ENCODE measurements at places on chromosomes 13 and 19.

DNA sequence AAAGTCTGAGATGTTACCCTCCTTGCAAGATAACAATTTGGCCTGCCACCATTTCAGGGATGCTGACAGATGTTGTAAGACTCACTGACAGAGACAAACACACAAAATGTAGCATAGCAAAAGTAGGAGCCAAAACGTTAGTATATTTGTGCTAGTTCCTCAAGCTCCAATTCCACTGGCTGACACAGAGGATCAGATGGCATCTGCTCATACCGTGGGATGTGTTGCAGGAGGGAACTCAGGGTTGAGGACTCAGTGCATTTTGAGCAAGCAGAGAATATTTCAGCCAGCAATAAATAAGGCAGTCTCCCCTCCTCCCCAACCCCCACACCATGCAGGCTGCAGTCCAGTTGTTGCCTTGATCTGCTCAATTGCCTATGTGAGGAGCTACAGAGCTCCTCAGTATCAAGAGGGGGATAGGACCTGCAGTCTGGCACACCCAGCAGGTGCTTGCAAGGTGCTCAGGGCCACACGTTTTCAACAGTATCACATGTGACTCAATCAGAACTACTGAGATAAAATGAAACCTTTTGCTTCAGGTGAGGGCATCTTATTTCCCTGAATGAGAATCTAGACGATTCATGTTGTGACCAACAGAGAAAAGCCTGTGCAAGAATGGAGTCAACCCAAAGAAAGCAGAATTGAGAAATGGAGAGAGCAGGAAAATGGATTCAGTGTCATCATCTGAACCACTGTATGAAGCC, 23.6 kb upstream of the LRCH1 start:
- H3K27me3 ChIP-seq = no peaks in the 10 kb centered on the region
- no peak for DNase-seq
- H3K36me3 ChIP-seq = no peaks in the 10 kb centered on the region
- H3K27ac ChIP-seq = no peak overlapping the region
- no peak overlapping the region for H3K4me3 ChIP-seq

DNA sequence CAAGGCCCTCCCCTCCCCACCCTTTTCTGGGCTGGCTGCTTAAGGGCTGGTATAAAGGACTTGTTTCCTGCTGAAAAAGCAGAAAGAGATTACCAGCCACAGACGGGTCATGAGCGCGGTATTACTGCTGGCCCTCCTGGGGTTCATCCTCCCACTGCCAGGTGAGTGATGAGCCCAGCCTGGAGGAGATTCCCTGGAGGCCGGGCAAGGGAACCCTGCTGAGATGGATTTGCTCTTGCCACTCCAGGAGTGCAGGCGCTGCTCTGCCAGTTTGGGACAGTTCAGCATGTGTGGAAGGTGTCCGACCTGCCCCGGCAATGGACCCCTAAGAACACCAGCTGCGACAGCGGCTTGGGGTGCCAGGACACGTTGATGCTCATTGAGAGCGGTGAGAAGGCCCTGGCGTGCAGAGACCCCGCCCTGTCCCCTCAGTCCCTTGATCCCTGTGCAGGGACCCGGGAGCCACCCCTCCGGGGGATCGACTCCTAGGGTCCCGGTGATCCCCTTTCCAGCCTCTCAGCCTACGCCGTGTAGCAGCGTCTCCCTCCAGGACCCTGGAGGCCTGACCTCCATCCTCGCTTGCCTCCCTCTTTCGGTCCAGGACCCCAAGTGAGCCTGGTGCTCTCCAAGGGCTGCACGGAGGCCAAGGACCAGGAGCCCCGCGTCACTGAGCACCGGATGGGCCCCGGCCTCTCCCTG, at the start of gene CD177:
CD177 (plus strand) TSS at position 81 of the 699 bp plus-strand sequence; CDS start at position 110, 29 bp downstream.
- no peaks in the 10 kb centered on the region for H3K4me1 ChIP-seq
- no peaks in the 10 kb centered on the region for H3K36me3 ChIP-seq
- H3K27ac ChIP-seq = no peak within 1 kb of the TSS
- DNase-seq = no peak

DNA sequence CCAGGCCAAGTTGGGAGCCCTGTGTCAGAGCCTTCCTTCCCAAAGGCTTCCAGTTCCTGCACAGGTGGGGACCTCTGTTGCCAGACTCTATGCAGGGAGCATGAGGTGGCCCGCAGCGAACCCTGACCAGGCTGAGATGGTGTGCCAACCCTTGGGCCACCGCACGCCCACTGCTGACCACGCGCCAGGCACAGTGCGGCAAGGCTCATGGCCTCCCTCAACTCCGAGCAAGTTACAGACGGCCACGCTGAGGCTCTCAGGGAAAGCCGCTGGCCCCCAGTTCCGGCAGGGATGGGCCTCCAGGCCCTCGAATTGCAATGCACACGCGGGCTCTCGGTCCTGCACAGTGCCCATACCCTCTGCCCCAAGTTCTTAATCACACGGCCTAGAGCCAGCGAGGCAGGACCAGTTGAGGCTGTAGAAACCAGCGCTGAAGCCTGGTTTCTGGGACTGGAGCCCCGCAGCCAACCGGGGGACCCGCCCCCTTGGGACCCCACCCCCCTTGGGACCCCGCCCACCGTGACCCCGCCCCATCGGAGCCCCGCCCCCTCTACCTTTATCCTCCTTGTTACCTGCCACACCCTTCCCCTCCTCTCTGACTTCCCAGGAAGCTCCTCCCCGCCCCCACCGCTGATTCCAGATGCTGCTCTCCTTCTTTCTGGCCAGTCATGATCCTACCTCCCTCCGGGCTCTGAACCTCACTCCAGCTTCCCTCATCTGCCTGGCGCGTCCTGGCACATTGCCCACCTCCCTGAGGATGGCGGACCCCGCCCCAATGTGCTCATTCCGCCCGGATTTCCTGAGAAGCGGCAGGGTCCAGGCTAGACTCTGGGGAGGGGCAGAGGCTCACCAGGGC, 6.0 kb downstream of the PEX11G start:
- H3K27me3 ChIP-seq = no peaks in the 10 kb centered on the region
- H3K27ac ChIP-seq = peak overlapping the region; percentile 75
- H3K4me3 ChIP-seq = peak overlapping the region; percentile 29
- DNase-seq = peak; percentile 51
- no peaks in the 10 kb centered on the region for H3K36me3 ChIP-seq
- peaks cover 20% of the 10 kb centered on the region for H3K4me1 ChIP-seq

DNA sequence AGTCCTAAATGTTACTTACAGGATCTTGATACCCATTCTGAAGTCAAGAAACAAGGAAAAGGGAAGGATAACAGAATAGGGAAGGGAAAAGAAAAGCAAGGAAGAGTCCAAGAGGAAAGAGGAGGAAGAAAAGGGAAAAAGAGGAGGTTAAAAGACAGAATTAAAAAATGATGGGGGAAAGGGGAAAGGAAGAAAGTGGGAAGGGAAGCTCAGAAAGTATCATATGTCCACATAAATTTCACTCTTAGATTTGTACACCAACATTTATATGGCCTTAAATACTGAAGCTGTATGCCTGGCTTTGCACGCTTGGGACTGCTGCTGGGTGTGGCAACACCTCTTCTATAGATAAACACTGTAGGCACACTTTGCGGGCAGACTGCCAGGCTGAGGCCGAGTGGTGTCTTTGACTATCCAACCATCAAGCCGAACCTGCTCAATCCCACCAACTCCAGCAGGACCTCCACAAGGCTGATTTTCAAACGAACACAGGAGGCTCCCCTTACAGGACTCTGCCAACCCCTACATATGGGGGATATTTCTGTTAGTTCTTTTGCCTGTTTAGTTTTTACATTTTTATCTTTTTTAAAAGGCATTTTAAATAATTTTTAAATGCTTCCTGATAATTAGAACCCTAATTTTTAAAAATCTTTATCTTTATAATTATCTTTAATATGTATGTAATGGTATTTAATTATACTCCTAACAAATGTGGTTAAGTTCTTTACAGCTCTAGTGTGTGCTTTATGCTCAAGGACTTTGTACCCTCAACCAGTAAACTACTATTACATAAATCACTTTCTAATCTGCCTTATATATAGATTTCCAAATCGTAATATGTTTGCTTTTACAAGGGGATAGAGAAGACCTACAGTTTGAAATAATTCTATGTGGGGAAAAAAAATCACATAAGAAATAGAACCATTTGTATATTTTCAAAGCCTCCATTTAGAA, 154.2 kb downstream of the DIAPH3 start:
- no peak for DNase-seq
- no peaks in the 10 kb centered on the region for H3K36me3 ChIP-seq
- no peak overlapping the region for H3K27ac ChIP-seq
- peaks cover 2% of the 10 kb centered on the region for H3K4me1 ChIP-seq
- no peak overlapping the region for H3K4me3 ChIP-seq
- H3K27me3 ChIP-seq = no peaks in the 10 kb centered on the region

GRCh38 chr19:8491574-8491973, 10.9 kb downstream of the PRAM1 start:
- H3K4me1 ChIP-seq = no peaks in the 10 kb centered on the region
- H3K36me3 ChIP-seq = peaks cover 22% of the 10 kb centered on the region
- no peak overlapping the region for H3K4me3 ChIP-seq

DNA sequence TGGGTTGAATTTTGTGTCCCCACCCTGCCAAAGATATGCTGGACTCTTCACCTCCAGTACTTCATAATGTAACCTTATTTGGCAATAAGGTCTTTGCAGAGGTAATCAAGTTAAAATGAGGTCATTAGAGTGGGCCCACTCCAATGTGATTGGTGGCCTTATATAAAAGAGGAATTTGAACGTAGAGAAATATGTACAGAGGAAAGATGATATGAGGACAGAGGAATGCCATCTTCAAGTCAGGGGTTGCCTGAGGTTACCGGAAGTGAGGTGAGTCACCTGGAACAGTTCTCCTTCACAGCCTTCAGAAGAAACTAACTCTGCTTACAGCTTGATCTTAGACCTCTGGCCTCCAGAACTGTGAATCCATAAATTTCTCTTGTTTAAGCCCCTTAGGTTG, 69.9 kb downstream of the GPC5 start:
- H3K27ac ChIP-seq = no peak overlapping the region
- no peak for DNase-seq
- H3K36me3 ChIP-seq = no peaks in the 10 kb centered on the region
- H3K4me1 ChIP-seq = no peaks in the 10 kb centered on the region

DNA sequence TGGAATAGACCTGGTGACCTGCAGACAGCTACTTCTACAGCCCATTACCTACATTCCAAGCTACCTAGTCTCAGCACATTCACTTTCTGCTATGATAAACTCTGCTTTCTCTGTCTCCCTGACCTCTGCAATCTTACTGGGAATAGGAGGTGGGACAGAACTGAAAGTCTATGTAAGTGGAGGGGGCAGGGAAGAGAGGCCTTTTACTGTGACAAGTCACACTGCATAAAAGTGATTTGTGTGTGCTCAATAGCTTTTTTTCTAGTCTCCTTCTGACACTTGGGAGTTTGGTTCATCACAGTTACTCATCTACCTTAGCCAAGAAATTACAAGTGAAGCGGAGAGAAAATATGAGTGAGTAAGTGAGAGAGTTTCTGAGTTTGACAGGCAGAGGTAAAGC, 322.4 kb downstream of the OLFM4 start:
- no peaks in the 10 kb centered on the region for H3K36me3 ChIP-seq
- H3K27ac ChIP-seq = no peak overlapping the region
- H3K4me1 ChIP-seq = peaks cover 6% of the 10 kb centered on the region
- H3K4me3 ChIP-seq = no peak overlapping the region

DNA sequence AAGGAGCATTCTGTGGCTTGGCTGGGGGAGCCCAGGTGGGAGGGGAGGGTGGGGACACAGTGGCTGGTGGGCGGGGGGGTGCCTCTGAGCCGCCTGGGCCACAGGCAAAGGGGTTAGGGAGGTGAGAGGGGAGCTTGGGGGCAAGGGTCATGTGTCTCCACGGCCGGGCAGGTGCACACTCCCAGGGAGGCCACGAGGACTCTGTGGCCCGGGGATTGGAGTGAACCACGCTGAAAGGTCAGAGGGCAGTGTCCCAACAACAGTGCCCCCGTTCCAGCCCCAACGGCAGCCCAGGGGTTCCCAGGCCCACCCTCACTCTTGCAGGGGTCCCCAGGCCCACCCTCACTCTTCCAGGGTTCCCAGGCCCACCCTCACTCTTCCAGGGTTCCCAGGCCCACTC, 9.6 kb downstream of the C2CD4C start:
- H3K36me3 ChIP-seq = no peaks in the 10 kb centered on the region
- H3K4me1 ChIP-seq = no peaks in the 10 kb centered on the region
- no peak overlapping the region for H3K4me3 ChIP-seq
- DNase-seq = peak; percentile 14
- H3K27me3 ChIP-seq = peaks cover 5% of the 10 kb centered on the region

DNA sequence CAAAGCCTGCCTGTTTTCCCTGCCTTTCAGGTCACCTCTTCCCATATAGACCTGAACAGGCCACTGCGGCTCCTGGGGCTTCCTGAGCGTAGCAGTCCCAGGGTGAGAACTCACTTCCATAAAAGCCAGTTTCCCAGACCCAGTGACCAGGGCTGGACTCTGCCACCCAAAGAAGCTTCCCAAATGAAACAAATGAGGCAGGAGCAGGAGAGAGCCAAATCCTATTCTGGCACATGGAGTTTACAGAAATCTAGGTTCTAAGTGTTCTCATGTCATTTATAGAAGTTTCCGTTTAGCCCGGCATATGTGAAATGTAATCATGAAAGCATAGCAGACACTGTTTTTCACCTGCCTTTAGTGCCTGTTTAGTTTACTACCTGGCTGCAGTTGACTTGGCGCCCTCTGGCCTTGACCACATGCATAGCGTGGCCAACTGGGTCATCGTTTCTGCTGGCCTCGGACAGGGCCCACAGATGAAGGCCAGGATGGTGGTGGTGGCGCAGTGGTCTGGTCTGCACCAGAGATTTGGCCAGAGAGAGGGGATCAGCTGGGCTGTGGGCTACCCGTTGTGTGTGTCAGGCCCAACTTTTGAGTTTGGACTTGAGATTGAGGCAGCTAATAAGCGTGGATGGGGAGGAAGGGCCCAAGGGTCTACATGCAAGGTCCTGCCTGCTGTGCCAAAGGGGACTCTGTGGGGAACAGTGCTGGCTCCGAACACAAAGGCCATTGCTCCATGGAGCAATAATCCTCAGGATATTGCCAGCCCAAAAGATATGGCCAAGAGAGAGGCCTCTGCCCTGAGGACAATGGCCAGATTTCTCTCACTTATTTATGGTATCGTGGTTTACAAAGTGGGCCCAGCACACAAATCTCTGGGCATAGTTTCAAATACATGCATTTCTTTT, 43.3 kb downstream of the NFIX start:
- peaks cover 3% of the 10 kb centered on the region for H3K36me3 ChIP-seq
- DNase-seq = no peak
- no peak overlapping the region for H3K27ac ChIP-seq

GRCh38 chr19:44684892-44685863, 13.8 kb upstream of the CEACAM16 start:
- peak overlapping the region; percentile 84 for H3K27ac ChIP-seq
- H3K36me3 ChIP-seq = no peaks in the 10 kb centered on the region
- no peak overlapping the region for H3K4me3 ChIP-seq
- peaks cover 1% of the 10 kb centered on the region for H3K27me3 ChIP-seq
- H3K4me1 ChIP-seq = peaks cover 7% of the 10 kb centered on the region

- H3K27me3 ChIP-seq = no peaks in the 10 kb centered on the region
- DNase-seq = no peak
Measured at GRCh38 chr13:66312312-66313087, 917.6 kb downstream of the PCDH9 start.

Measured in mesothelial cell of epicardium (in vitro differentiated cells).